ENCODE measurements at places on chromosomes 2 and 18. TPM values are rescaled to one million over a fixed set of nuclear protein-coding genes. Genes with fewer than 3 reads are reported as not detected.

The IL1B gene
- total RNA-seq: not detected

The BUB1 gene
- 57.7 TPM for total RNA-seq

DNA sequence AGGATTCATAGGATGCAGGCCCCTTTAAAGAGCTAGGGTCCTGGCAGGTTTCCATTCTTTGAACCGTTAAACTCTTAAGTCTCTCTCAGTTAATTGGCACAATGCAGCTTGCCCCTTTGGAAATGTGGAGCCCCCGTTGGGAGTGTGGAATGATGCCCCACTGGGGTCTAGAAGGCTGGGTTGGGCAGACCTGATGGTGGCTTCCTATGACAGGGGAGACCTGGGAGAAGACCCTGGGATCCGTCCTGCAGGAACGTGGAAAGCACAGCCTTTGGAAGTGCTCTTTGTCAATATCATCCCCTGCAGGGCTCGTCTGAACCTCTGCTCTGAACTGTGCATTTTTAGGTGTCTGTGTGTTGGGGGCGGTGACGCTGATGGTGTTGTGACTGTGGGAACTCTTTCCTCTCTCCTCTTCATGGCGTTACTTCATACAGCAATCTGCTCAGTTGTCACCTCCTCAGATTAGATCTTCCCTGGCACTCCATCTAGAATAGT, 190.6 kb downstream of the MYCN start:
- no peak for DNase-seq

GRCh38 chr18:55443776-55444175, 144.2 kb downstream of the TCF4 start:
- no peak for DNase-seq

DNA sequence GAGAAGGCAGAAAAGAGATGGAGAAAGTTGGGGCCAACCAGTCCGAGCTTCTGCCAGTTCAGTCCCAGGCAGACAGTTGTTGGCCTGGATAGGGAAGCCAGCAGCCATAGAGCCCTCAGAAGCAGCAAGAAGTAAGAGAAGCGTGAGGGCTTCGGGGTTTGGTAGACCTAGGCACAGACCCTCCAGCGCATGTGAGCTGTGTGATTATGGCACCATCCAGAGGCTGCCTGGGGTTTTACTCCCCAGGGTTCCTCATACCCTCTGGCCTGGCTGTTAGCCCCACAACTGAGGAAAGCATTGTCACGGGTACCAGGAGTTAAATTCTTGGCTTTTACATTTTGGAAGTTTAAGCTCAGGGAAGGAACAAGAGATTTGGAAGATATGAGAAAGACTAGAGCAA, 93.7 kb upstream of the RAB6C start:
- DNase-seq: no peak

DNA sequence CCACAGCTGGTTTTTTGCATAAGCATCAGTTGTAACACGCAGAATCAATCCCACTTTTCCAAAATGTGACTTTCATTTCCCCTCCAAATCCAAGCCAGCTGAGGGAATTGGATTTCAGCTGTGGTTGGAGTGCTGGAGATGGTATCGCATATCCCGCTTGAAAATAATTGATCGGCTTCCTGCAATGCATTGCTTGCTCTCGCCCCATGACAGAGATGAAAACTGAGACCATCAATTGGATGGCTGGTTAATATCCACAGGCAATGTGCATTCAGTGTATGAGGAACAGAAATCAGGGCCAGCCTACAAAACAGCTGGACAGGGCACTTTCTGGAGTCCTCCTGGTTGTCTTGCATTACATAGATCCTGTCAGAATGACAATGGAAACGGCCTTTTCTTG, 135.3 kb downstream of the MAIP1 start:
- DNase-seq: no peak

DNA sequence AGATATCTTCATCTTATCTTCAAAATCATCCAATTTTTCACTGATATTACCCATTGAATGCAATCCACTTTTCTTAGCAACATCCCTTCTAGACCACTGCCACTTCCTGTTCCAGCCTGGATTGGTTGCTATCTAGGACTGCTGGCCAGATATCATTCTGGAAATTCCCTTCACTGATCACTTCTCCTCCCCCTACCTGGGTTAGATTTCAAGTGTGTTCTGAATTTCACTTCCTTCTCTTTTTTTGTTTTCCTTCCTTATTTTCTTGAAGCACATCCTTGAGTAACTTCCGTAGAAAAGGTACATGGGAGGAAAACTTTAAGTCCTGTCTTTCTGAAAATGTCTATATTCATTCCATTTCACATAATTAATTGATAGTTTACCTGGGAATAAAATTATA, 82.0 kb upstream of the IL1R2 start:
- DNase-seq: no peak

DNA sequence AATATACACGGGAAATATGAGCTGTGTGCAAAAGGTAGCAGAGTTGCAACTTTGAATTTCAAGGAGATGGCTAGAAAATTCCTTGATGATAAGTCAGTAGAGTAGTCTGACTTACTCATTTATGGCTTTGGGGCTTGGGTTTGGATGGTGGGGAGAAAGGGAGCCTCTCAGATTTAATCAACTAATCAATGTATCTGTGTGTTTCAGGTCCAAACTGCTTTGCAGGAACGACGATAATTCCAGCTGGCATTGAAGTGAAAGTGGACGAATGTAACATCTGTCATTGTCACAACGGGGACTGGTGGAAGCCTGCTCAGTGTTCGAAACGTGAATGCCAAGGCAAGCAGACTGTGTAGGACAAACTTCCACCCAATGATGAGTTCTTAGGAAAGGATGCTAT, 164.6 kb downstream of the VWC2L start:
- DNase-seq: no peak

Data from H4 (cell line).